ENCODE measurements at places on chromosomes 3 and 15. TPM values are rescaled to one million over a fixed set of nuclear protein-coding genes. Genes with fewer than 3 reads are reported as not detected.

The BRPF1 gene
- 15.5 TPM for total RNA-seq

The LRTM1 gene
- not detected for total RNA-seq

The REC114 gene
- not detected for total RNA-seq

The SLC6A20 gene
- not detected for total RNA-seq

The COLQ gene
- total RNA-seq, result 5.6 TPM

The CPLX3 gene
- not detected for total RNA-seq

The TIGIT gene
- total RNA-seq, result not detected

The CDCP1 gene
- 0.48 TPM for total RNA-seq

The WDR93 gene
- total RNA-seq, result not detected

The QARS1 gene
- total RNA-seq, result 144 TPM

The NUP210 gene
- 1.3 TPM for total RNA-seq

The PATL2 gene
- total RNA-seq, result not detected

The PLAAT1 gene
- total RNA-seq, result 0.80 TPM

The CKMT1A gene
- not detected for total RNA-seq

The UPK1B gene
- total RNA-seq, result not detected

The CASR gene
- not detected for total RNA-seq

The C3orf20 gene
- total RNA-seq, result not detected

The OXTR gene
- 48.8 TPM for total RNA-seq

The TRH gene
- total RNA-seq, result not detected

The ROPN1 gene
- not detected for total RNA-seq

The CLDN1 gene
- total RNA-seq, result 13.1 TPM

The KLHL40 gene
- total RNA-seq, result not detected
